ENCODE measurements at places on chromosomes 1 and 21.
A peak's percentile ranks its signal among the peaks of the same experiment; 100 is the strongest.

DNA sequence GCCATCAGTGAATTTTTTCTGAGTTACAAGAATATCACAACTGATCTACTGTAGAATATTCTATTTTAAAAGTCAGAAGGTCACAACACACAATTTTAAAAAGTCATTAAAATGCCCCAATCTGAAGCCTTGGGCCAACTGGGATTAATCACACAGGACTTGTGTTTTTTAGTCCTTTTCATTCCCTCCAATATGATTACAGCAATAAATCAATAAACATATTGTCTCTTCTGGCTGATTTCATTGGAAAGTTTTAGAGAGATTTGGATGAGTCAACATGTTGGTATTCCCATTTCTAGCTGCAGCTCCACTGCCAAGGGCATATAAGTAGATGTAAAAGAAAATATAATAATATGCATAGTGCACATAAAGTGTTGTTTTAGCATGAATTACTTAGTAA, 85.8 kb downstream of the NIBAN1 start:
- no peak for DNase-seq

- DNase-seq = no peak
Measured at GRCh38 chr1:49059087-49059486, 282.4 kb upstream of the BEND5 start.

DNA sequence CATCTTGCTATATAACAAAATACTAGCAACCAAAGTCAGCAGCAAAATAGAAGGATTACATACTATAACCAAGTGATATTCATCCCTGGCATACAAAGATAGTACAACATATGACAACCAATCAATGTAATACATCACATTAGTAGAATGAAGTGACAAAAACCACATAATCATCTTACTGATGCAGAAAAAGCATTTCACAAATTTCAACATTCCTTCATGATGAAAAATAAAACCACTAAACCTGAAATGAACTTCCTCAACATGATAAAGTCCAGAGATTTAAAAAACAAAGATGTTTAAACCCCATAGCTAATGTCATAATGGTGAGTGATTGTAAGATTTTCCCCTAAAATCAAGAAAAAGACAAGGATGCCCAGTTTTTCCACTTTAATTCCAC, 18.6 kb downstream of the RO60 start:
- DNase-seq = no peak

DNA sequence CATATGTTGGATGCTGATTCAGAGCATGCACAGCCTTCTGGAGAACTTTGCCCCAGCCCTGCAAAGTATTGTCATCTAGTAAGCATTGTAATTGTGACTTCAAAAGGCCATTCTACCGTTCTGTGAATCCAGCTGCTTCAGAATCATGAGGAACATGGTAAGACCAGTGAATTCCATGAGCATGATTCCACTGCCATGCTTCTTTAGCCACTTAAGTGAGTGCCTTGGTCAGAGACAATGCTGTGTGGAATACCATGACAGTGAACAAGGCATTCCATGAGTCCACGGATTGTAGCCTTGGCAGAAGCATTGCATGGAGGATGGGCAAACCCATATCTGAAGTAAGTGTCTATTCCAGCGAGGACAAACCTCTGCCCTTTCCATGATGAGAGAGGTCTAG, 123.7 kb downstream of the S1PR1 start:
- no peak for DNase-seq

GRCh38 chr1:27290581-27290980, 31.4 kb upstream of the TMEM222 start:
- DNase-seq = no peak

DNA sequence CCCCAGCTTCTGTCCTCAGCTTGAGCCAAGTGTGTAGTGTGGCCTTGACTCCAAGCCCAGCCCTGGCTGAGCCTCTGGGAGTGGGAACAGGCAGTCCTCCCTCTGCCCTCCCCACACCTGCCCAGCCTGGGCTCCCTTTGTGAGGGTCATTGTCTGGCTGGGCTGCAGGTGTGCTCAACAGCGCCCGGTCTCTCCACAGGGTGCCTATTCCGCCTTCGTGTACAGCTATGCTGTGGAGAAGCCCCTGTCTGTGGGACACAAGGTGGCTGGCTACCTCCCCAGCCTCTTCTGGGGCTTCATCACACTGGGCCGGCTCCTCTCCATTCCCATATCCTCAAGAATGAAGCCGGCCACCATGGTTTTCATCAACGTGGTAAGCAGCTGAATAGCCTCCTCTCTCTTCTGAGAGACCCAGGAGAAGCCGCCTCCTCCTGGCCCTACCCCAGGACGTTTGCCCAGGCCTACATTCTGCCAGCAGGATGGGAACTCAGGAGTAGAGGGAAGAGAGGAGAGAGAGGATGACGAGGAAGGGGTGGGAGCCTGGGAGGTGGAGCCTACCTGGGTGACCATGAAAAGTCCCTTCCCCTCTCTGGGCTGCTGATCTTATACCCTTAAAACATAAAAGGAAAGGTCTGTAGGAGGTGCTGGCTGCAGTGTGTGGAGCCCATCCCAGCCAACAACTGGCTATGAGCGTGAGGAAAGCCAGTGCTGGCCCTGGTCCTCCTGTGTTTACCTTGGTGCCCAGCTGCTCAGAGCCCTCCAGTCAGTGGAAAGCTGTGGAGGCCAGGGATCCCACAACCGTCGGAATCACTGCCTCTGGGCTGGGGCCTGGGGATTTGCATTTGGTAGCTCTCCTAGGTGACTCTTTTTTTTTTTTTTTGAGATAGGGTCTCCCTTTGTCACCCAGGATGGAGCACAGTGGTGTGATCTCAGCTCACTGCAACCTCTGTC, 45.7 kb downstream of the ELK4 start:
- DNase-seq = no peak

DNA sequence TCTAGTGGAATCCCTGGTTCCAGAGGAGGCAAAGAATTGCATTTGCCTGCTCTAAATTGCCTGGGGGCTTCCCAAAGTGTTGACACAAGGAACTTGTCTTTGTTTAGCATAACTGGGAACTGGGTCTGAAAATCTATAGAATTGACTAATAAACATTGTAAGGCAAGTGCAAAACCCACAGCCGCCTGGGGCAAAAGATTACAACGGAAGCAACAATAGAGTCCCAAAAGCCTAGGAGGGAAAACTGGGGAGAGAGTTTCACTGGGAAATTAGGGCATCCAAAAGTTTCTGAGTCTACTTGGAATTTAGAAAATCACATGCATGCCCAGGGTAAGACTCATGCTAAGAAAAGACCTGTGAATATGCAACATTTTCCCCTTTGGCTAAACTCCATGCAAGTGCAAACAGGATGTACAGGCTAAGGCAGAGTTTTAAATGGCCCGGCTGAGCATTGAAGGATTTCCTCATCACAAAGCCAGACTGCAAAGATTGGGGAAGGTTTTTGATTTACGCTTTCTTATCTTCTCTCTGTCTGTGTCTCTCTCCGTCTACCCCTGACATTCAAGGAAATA, 725.3 kb upstream of the NCAM2 start:
- DNase-seq = no peak

- no peak for DNase-seq
Measured at GRCh38 chr1:201676197-201676596, 137.3 kb downstream of the NAV1 start.

GRCh38 chr21:22076471-22076870, 1078.3 kb downstream of the NCAM2 start:
- no peak for DNase-seq

DNA sequence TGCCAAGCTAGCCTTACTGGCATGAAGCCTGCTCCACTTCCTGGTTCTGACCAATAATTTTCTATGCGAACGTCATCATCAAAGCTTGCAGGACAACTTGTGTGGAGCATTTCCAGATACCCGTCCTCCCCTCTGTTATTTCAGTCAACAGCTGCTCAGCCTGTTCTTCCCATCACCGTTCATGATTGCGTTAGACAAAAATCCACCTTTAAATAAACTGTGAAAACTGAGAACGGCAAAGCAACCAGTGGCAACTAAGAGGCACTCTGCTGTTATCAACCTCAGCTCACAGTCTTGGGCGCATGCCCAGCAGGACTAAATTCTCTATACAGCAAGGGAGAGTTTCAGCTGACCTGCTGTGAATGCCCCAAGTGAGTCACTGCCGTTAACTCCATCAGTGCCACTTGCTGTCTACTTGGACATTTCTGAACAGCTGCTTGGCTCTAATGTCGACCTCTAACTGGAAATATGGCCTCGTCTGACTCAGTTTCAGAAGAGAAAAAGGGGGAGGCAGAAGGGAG, 207.4 kb upstream of the RUNX1 start:
- DNase-seq = no peak

- no peak for DNase-seq
Measured at GRCh38 chr1:177700856-177701255, 269.0 kb downstream of the SEC16B start.

GRCh38 chr21:28734522-28735175, 258.0 kb downstream of the LTN1 start:
- DNase-seq = no peak

GRCh38 chr21:16942703-16943102, 570.1 kb upstream of the CXADR start:
- DNase-seq = no peak

GRCh38 chr1:149885339-149886120, 13.8 kb upstream of the BOLA1 start:
- peak; percentile 80 for DNase-seq

GRCh38 chr1:119752592-119752991, 16.1 kb downstream of the HMGCS2 start:
- no peak for DNase-seq

DNA sequence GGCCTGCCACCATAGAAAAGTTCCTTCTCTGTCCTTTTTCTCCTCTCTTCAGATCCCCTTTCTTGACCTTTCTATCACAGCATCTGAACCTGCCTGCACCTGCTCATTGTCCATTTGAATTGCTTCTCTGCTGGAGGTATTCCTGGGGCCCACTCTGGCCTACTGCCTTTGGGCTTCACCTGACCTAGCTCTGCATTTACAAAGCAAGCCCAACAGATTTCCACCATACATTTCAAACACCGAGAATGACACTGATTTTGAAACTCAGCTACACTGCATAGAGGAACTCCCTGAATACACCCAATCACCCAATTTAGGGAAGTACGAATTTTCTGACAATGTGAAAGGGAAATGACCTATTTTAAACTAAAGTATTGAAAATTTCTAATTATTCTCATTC, 284.5 kb upstream of the USP25 start:
- DNase-seq = no peak

DNA sequence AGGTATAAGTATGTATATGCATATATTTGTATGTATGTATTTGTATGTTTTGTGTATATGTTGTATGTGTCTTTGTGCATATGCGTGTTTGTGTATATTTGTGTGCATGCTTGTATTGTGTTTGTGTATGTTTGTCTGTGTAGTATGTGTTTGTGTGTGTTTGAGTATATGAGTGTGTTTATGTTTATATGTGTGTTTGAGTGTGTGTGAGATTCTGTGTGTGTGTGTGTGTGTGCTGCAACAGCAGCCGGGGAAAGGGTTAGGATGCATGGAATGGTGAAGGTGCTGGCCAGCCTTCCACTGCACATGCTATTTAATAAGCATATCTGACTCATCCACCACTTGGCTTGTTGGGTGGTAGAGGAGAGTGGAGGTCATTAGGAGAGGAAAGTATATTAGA, 46.6 kb upstream of the RAB4A start:
- DNase-seq = no peak

GRCh38 chr1:41536361-41536802, 51.9 kb upstream of the EDN2 start:
- DNase-seq = no peak

DNA sequence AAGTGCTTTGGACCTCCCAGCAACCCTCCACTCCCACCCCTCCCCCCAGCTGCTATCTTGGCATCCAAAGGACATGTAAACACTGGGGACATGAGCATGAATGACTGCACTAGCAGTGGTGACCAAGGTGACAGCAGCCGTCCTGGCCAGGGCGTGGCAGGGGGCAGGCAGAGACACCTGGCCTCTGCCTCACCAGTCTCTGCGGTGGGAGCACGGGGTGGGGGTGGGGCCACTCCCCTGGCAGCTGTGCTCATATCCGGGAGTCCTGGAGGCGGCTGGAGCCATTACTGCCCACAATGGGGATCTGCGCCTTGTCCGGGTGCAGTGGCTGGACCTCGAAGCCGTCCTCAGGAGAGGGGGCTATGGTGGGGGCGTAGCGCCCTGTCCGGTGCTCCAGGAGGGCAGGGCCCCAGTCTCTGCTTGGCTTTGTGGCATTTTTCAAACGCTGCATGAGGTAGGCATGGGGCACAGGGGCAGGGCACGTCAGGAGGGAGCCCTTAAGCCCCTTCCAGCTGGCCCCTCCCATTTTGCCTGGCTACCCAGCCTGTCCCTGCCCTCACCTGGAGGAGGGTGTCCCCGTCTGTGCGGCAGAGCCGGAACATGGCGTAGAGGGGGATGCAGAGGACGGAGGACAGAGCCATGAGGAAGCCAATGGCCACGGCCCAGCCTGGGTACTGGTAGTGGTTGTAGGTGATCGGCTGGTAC, 6.0 kb downstream of the CCDC24 start:
- no peak for DNase-seq

DNA sequence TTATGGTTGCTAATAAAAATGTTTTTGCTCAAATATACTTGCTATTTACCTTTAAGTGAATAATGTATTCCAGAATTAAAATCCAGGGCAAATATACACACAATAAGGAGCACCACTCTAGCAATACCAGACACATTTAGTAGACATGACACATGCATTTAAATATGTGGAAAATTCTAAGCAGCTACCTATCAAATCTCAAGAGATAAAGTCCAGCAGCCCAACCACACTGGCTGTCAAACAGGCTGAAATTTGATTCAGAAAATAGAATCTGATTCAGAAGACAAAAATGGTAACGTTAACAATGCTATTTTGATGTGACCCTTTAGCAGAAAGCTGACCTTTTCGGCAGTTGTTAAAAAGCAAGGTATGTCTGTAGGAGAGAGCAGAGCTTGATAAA, 42.3 kb downstream of the PLEKHO1 start:
- no peak for DNase-seq

DNA sequence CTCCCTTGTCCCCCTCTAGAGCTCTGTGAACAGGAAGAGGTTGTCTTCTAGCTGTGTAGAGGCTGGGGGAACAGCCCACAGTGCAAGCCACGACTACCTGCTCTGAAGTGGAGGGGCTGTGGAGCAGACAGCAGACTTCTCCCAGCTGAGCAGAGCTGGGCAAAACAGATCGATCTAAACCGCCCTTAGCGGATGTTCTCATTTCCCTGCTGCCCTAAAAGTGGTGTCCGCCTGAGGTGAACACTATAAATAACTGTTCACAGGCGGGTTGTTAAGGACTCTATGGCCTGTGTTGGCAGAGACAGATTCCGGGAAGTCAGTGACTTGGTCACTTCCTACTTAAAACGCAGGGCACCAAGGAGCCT, 203.2 kb downstream of the RHOU start:
- DNase-seq = no peak

- DNase-seq = no peak
Measured at GRCh38 chr1:179023946-179024650, 1.6 kb upstream of the FAM20B start.

DNA sequence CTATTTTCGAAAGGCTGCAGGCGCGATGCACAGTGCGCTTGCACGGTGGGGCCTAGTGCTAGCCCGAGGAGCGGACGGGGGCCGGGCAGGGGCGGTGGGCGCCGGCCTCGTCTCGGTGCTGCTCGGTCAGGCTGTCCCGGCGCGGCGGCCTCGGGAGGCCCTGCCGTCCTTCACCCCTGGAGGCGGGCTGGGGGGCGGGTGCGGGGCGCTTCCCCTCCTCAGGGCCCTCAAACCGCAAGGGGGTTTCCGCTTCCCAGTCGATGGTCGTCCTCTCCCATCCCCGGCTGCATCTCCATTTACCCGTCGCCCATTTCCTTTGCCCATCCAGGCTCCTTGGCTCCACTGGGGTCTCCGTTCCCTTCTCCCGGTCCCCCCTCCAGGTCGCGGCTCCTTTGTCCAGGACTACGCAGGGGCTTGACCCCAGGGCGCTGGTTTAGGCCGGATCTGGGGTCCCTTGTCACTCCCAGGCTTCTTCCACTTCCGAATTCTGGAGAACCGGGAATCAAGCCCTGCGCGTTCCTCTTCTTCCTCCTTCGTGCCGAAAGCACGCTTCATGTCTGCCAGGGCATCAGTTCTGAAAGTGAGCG, 196.3 kb upstream of the LMO4 start:
- DNase-seq = no peak
